ENCODE measurements at places on chromosomes 5 and 9.
A peak's percentile ranks its signal among the peaks of the same experiment; 100 is the strongest.

- DNase-seq: no peak
Measured at GRCh38 chr5:144583541-144584449, 413.1 kb downstream of the KCTD16 start.

GRCh38 chr5:150209099-150209635 lies 19.3 kb downstream of the SLC6A7 start:
- no peak for DNase-seq

DNA sequence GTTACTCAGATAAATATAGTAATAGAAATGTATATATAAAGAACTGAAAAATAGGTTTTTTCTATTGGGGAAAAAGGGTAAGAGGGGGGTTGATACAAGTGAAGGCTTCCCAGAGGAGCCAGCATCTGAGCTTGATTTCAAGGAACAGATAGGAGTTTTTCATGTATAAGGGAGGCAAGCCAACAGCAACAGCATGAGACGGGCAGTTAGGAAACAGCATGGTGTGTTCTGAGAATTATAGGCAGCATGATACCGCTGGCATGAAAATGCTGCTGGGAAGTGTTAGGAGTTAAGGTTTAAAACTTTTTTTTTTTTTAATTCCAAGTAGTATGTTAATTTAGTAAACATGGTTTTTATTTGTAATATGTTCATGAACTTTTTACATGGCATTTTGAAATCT lies 9.7 kb downstream of the CDC37L1 start:
- no peak for DNase-seq

DNA sequence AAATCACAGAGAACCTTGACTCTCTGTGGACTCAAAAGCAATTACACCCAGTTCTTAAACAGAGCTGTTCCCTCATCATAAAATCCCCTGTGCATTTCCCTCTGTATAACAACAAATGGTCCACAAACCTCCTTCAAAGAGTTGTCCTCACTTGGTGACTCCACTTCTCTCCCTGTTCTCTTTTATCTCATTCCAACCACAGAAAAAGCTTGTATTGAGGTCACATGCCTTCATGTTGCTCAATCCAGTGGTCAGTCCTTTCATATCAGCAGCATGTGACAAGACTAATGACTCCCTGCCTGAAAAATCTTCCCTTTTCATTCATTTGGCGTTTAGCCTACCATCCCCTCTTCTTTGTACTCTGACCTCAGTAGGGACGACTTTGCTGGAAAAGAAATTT lies 158.0 kb downstream of the DEPDC1B start:
- DNase-seq: no peak

- peak; percentile 72 for DNase-seq
Measured at GRCh38 chr9:134391319-134392231, 65.3 kb downstream of the RXRA start.

DNA sequence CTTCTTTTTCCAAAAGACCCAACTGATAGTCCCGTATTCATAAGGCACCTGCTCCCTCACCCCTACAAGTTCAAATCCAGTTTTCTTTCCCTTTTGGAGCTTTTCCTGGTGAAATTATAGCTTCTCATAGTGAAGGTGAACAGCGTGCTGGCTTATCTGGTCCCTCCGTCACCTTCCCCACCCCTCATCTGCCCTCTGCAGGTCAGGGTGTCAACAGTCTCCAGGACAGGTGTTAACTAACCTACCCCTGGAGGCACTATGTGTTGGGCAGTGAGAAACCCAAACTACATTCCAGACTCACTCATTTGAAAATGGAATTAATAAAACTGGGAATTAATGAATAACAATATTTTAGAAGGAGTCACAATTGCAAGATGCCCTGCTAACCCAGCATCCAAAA lies 109.0 kb upstream of the TAS2R1 start:
- DNase-seq: no peak

DNA sequence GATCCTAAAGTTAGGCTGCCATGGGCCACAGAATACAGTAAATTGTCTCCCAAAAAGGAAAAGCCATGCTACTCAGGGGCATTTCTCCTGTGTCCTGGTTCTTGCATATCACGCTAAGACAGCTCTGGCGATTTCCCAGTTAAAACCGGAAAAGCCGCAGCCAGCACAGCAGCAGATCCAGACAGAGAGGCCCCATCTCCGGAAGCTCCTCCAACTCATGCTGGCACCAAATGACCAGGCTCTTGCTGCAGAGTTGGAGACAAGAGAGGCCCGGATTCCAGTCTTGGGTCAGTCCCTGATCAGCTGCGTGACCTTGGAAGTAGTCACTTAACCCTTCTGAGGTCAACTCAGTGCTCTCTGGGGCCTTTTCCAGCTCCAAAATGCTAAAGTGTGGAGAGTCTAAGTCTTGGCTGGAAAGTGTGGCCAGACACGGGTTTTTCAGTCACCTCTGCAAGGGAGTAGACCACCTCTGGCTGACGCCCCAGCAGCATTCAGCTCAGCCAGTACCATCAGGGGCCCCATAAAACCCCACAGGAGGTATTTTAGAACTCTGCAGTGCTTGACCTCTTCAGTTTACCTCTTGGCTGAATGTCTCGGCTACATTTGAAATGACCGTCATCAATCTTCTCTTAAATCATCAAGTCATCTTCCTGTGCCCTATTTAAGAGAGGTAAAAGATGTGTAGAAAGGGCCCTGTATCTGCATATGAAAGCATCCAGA lies 16.2 kb downstream of the GDNF start:
- DNase-seq: no peak

DNA sequence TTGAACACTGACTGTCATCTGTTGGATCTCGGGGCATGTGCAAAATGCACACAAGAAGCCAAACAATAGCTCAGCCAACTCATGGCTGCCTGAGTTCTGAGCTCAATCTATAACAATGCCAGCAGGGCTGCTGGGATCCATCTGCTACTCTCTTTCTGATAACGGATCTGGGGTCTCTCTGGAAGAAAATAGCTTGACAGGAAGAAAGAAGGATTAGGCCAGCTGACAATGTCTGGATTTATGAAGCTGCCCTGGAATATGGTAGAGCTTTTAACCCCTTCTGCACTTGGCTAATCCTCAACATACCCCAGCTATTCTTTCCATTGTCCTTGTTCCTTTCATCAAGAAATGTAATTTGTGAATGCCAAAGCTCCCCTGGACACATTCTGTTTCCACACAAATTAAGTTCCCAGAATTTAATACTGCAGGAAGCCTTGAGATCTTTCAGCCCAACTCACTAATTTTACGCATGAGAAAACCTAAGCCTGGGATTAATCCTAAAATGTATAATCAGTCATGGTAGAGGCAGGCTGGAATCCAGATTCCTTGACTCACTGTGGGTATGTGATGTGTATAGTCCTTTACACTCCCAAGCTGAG lies 62.7 kb upstream of the PCA3 start:
- DNase-seq: no peak

GRCh38 chr5:116669261-116670031 lies 94.8 kb upstream of the SEMA6A start:
- DNase-seq: no peak

- no peak for DNase-seq
Measured at GRCh38 chr5:41748631-41749030, 121.6 kb downstream of the OXCT1 start.

GRCh38 chr9:93061260-93061751 lies 2.8 kb downstream of the SUSD3 start:
- DNase-seq: no peak

DNA sequence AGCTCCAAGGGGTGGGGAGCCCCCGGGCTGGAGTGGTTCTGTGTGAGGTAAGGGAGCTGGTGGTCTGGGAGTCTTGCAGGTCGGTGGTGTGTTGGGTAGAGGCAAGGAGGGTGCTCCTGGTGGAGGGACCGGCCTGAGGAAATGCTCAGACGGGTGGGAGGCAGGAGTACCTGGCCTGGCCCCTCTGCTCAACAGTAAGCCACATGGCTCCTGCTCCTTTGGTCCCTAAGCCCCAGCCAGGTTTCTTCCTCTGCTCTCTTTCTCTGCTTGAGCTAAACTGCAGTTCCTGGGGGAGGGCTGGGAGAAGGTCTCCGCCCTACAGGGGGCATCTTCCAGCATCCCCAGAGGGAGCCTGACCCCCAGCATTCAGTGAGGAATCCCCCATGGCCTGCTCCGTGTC lies 17.2 kb downstream of the TSPAN17 start:
- no peak for DNase-seq

DNA sequence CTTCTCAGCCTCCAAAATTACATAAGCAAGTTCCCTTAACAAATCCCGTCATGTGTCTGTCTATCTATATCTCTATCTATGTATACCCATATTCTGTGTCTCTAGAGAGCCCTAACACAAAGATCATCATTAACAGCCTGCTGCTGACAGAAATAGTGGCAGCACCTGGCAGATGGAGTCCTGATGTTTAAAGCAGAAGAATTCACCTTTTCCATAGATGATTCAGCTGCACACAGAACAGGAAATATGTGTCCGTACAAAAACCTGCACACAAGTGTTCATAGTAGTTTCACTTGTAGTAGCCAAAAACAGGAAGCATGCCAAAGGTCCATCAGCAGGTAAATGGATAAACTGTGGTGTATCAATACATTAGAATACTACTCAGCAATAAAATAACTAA lies 45.0 kb upstream of the ACO1 start:
- no peak for DNase-seq

GRCh38 chr5:137155261-137156000 lies 343.7 kb downstream of the SPOCK1 start:
- no peak for DNase-seq

DNA sequence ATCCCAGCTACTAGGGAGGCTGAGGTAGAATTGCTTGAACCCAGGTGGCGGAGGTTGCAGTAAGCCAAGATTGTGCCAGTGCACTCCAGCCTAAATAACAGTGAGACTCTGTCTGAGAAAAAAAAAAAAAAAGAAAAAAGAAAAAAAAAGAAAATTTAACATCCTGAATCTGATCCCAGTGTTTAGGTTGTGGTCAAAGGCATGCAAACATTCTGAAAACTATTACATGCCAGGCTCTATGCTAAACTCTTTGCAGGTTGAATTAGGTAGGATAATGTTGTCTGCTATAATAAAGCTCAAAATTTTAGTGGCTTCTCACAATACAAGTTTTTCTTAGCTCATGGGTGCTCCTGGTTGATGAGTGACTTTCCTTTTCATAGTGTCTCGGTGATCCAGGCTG lies 367.4 kb downstream of the PSAT1 start:
- DNase-seq: no peak

DNA sequence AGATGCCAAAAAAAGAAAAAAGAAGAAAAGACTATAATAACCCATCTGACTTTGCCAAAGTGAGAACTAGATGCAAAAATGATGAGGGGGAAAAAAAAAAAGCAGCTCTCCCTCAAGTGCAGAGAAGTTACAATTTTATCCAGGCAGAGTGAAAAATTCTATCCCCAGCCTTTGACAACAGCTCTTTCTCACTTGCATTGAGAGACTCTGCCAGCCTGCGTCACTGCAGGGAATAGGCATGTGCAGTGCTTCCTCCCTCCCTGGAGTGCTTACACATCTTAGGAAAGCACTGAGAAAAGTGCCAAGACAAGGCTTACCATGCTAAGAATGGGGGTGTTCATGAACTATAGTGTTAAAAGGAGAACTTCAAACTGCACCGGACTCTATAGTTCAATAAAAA lies 418.6 kb upstream of the TYRP1 start:
- no peak for DNase-seq

- DNase-seq: no peak
Measured at GRCh38 chr5:65989158-65989557, 62.8 kb downstream of the ERBIN start.

DNA sequence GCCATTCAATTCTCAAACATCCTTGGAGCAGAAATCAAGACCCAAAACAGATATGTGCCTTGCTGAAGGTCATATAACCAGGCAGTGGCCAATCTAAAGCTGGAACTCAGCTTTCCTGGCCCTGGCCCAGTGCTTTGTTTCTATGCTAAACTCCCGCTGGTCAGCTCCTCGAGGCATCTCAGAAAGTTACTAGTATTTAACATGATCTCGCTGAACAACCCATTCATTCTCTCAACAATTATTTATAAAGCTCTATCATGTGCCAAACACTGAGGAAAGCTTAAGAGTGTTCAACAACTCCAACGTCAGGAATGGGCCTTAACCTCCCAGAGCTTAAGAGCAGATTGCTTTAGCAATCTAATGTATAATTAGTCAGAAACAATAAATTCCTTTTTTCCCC lies 54.0 kb downstream of the FOXD1 start:
- DNase-seq: no peak

GRCh38 chr9:120348951-120349429 lies 231.0 kb downstream of the CDK5RAP2 start:
- DNase-seq: no peak

DNA sequence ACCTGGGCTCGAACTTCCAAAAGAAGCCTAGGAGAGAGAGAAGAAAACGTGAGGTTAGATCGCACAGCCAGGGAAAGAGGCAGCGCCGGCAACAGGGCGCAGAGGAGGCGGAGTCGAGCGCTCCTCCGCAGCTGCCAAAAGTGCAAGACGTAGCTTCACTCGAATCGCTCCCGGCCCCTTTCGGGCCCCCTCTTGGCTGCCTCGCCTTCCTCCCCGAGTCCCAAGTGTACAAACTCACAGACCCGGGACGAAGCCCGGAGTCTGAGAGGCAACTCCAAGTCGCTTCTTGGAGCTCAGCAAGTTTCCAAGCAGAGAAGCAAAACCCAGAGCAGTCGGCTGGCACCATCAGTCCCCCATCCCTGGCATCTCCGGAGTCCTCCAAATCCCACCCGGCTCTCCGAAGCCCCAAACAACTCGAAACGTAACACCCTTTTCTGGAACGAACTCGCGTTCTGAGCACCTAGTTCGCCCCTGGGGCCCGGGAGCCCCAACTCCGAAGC lies 1.2 kb downstream of the MIER3 start:
- DNase-seq: peak; percentile 43

- DNase-seq: no peak
Measured at GRCh38 chr9:5938449-5938848, 47.8 kb downstream of the MLANA start.

- no peak for DNase-seq
Measured at GRCh38 chr9:629146-629545, 212.4 kb upstream of the DMRT1 start.

DNA sequence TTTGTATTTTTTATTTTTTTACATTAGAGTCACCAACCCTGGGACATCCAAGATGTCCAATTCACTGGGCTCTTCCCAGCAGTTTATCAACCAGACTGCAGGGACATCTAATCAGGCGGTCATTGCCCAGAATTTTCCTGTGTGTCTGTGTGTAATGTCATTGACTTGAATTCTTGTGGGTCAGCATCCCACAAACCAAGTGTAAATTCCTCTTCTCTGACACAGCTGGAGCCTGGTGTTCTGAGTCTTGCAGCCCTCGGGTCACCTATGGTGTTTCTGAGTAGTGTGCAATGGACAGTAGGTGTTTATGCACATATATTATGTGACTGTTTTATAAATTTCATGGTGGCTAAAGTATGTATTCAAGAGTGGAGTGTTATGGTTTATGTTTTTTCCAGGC lies 815.7 kb downstream of the SEMA5A start:
- no peak for DNase-seq

GRCh38 chr9:34457266-34458012 lies 931 bp downstream of the FAM219A start:
- DNase-seq: no peak

- DNase-seq: no peak
Measured at GRCh38 chr5:11443831-11444230, 460.4 kb downstream of the CTNND2 start.

DNA sequence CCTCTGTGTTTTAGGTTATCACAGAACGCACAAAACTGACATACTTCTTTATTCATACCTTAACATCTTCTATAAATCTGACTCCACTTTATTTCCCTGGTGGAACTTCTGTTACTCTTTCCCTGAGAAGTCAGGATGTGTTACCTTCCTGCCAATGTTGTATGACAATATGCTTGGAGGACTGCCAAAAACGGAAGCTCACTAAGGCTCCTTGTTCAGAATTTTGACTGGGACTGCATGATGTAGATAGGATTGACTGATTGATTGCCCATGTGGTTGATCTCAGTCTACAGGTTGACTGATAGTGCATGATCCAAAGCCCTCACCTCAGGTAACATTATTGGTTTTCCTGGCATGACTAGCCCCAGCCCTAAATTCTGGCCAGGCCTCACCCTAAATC lies 319.4 kb downstream of the TLR4 start:
- no peak for DNase-seq

All from stimulated activated CD8-positive, alpha-beta memory T cell treated with anti-CD3 and anti-CD28 coated beads, Interleukin-7, amount 100 ng/mL, for 4 hours (primary cell).